ENCODE measurements at places on chromosomes 3 and 15.

- no peak for DNase-seq
Measured at GRCh38 chr15:69185706-69186105, 25.3 kb downstream of the GLCE start.

DNA sequence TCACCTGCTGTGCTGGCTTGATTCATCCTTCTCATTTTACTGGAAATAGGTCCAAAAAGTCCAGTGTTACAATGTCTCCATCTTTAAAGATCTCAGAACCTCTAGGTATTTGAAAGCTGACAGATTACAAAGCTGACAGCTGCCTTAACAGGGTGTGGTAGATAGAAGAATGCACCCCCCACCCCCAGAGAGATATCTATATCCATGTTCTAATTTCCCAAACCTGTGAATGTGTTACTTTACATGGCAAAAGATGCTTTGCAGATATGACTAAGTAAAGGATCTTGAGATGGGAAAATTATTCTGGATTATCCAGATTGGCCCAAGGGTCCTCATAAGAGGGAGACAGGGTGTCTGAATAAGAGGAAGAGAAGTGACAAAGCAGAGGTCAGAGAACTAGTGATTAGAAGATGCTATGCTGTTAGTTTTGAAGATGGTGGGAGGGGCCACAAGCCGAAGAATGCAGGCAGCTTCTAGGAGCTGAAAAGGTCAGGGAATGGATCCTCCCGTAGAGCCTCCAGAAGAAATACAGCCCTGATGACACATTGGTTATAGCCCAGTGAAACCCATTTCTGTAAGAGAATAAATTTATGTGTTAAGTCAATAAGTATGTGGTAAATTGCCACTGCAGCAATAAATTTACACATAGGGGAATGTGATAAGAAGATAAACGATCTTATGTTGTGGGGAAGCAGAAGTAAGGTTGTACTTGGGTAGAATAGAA is 21.5 kb upstream of the FSTL1 start:
- no peak for DNase-seq

DNA sequence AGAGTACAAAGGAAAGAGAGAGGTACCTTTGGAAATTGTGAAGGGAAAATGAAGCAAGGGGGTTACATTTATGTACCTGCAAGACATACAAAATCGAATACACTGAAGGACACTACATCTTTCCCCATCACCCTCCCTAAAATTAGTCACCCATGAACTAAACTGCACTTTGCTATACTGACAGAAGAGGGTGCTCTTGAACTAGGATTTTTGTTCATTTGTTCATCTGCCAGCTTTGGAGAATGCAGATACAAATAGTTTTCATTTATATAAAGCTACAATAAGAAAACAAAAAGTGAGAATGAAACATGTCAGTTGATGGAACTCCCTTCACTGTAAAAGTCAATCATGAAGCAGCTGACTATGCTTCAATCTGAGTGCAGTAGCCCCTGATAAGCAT is 55.7 kb downstream of the PCCB start:
- no peak for DNase-seq

- no peak for DNase-seq
Measured at GRCh38 chr3:106261396-106261795, 392.6 kb upstream of the CBLB start.

GRCh38 chr3:194009019-194009418 is 126.9 kb upstream of the HES1 start:
- no peak for DNase-seq

- DNase-seq, result no peak
Measured at GRCh38 chr3:46360907-46361306, 7.0 kb downstream of the CCR2 start.

DNA sequence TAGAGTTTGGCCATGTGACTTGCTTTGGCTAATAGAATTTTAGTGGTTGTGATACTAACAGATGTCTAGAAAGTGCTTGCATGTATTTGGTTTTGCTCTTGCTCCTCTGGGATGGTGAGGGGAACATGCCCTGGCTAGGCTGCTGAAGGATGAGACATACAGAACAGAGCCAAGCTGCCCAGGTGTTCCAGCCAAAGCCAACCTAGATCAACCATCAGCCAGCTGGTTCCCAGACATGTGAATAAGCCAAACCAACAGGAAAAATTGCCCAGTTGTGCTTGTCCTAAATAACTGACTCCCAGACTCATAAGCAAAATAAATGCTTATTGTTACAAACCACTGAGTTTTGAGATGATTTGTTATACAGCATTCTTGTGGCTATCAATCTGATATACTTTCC is 292.6 kb downstream of the SUCLG2 start:
- no peak for DNase-seq

DNA sequence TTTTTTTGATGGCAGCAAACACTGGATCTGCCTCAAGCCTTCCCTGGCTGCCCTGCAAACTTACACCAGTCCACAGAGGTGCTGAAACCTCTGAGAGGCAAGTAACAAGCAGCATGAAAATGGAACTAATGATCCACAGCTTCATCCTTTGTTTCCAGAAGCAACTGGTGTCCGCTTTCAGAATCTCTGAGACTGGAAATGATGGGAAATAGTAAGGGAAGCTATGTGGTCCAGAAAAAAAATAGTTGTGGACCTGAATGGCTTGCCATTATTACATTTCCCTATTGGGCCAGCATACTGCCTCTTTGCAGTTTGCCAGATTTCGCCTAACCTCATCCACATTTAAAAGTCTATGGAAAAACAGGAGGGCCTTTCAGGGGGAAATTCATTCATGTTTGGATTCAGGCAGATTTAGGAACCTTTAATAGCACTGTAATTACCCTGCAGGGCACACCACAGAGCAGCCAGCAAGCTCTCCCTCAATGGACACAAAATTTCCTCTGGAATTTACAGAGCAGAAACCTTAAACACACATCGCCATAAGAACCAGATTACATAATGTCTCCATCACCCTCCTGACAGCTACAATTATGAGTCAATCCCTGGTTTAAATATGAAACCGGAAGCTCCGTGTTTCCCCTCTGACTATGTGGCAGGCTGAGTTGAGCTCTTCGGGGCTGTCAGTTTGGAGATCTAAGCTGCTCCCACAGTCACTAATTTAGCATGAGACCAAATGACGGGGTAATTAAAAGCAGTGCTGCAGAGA is 134.4 kb downstream of the TMCO5A start:
- DNase-seq, result peak; percentile 69

GRCh38 chr3:190205739-190206138 is 85.0 kb upstream of the P3H2 start:
- peak; percentile 19 for DNase-seq

DNA sequence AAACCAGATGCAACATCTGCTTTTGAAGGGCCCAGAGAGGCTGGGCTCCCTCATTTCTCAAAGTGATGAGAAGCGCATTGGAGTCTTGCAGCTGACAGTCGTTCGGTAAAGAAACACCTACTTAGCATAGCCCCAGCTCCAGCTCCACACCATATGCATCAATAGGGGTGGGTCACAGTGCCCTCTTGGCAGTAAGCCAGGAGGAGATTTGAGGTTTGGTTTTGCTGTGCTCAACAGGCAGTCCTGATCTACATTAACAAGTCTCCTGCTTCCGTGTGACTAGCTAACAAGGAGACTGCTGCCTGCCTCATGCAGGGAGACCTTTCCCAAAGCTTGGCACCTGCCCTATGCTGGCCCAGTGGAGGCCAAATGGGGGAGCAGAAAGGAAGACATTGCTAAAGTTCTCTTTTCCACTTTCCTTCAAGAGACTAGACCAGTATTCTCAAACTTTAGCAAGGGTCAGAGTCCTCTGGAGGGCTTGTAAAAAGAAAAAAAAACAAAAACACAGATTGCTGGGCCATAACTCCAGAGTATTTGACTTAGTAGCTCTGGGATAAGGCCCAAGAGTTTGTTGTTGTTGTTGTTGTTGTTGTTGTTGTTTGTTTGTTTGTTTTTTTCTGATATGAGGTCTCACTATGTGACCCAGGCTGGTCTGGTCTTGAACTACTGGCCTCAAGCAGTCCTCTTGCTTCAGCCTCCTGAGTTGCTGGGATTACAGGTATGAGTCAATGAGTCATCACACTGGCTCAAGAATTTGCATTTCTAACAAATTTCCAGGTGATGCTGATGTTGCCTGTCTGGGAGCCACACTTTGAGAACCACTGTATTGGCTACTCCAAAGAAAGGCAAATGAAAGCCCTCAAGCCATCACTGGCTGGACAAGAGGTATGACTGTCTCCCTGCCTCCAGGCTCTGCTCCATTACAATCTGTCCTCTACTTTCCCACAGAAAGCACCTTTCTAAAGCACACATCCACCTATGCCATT is 294.9 kb downstream of the RORA start:
- DNase-seq, result no peak

DNA sequence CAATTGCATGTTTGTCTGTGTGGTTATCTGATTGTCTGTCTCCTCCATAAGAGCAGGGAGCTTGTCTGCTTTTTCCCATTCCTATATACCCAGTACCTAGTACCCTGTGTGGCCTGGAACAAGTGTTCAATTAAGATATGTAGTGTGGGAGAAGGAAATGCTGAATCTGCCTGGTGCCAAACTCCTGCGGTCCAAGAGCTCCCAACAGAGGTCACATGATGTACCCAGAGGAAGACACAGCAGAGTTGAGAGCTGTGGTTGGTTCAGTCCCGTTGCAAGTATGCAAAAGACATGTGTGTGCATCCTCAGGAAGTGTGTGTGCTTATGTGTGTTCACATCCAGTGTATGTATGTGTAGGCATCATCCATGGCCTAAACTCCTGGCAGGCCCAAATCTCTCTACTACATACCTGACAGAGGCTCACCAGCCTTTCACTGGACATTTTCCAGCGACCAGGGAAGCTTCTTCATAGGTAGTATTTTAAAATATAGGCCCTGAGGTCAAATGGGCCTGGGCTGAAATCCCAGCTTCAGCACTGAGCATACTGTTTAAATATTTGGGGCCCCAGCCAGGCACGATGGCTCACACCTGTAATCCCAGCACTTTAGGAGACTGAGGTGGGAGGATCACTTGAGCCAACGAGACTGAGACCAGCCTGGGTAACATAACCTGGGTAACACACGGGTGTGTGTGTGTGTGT is 34.0 kb upstream of the ITGA11 start:
- DNase-seq, result no peak

DNA sequence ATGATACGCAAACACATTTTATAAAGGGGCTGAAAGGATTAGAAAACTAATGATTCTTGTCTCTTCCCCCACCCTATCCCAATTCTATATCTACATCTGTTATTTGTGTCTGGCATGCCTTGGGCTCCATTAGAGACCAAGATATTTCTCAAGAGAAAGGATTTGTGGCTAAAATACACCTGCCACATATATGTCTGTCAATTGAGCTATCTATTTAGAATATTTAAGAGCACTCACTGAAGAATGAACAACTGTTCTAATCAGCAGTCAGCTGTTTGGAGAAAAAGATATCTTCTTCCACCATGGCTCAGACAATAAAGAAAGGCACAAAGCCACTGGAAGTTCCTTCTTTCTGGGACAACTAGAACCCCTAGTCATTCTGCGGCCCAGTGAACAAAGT is 61.7 kb upstream of the LRRN1 start:
- no peak for DNase-seq

DNA sequence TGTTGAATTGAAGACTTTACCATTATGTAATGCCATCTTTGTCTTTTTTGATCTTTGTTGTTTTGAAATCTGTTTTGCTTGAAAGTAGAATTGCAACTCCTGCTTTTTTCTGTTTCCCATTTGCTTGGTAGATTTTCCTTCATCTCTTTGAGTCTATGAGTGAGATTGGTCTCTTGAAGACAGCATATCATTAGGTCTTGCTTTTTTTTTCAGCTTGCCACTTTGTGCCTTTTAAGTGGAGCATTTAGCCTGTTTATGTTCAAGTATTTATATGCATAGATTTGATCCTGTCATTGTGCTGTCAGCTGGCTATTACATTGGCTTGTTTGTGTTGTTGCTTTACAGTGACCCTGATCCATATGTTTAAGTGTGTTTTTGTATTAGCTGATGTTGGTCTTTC is 131.8 kb downstream of the ZIC1 start:
- DNase-seq, result no peak

DNA sequence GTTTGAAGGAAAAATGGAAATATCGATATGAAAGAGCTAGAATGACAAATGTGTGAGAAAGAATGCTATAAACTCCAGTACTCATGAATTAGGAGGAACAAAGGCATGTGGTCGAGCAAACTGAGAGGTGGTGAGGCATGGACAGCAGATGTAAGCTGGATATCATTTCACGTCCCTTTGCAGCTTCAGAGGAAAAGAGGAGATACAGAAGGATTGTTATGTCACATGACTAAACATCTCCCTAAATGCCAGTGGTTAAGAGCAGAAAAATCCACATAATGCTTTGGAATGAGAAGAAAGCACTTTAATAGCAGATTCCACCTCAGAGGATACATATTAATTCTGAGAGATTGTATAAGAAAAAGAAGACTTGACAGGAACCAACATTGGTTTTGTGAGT is 248.7 kb downstream of the ZIC4 start:
- no peak for DNase-seq

GRCh38 chr3:53516339-53516738 is 21.9 kb downstream of the CACNA1D start:
- DNase-seq, result no peak

DNA sequence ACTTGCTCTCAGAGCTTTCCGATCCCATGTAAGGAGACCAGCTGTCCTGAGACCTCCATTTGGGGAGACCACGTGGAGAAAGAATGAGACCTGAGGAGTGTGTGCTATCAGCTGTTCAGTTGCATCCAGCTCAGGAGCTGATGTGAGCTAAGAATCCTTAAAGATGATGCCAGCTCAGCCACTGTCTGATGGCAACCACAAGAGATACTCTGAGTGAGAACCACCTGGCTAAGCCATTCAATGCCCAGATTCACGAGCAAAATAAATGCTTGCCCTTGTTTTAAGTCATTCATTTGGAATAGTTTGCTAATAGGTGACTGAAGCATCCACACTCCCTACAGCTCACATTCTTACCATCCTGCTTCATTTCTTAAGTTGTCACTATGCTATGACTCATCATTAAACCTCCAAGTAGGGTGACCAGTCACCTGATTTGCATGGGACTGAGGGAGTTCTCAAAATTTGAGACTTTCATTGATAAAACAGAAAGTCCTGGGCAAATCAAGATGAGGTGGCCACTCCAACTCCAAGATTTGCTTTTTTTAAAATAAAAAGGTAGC is 56.4 kb downstream of the SPTSSB start:
- no peak for DNase-seq

GRCh38 chr3:43733459-43734384 is 43.0 kb downstream of the ABHD5 start:
- DNase-seq, result no peak

GRCh38 chr3:99934975-99935797 is 117.5 kb downstream of the CMSS1 start:
- no peak for DNase-seq

- peak; percentile 1 for DNase-seq
Measured at GRCh38 chr15:49855917-49856637, 235.2 kb downstream of the DTWD1 start.

GRCh38 chr15:78055919-78056713 is 21.4 kb downstream of the TBC1D2B start:
- DNase-seq, result no peak

GRCh38 chr3:189659571-189659970 is 28.4 kb downstream of the TP63 start:
- no peak for DNase-seq

DNA sequence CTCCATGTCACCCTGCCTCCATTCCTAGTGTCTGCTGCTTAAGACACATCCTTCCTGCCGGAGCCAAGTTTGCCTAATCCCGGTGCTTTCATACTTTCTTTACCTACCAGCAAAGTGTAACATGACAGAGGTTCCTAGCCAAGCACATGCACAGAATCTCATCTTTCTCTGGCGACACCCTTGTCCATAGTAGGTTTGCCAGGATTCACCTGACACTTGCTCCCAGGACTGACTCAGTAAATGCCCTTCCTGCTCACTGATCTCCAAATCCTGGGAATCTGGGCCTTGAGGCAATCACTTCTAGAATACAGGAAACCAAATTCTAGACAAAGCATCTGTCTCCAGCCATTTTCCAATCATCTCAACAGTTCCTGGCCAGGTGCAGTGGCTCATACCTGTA is 10.2 kb upstream of the NR2E3 start:
- no peak for DNase-seq
